ENCODE measurements at places on chromosomes 7 and 10. TPM values are rescaled to one million over a fixed set of nuclear protein-coding genes. Genes with fewer than 3 reads are reported as not detected.

Gene SFRP5
- total RNA-seq, result not detected

Gene FAM25G
- not detected for total RNA-seq

Gene ZPBP
- total RNA-seq, result not detected

Gene CCL24
- not detected for total RNA-seq

- no peaks in the 10 kb centered on the region for H3K27me3 ChIP-seq
- H3K4me3 ChIP-seq, result no peak overlapping the region
- H3K27ac ChIP-seq, result no peak overlapping the region
- H3K4me1 ChIP-seq, result no peaks in the 10 kb centered on the region
- H3K36me3 ChIP-seq, result no peaks in the 10 kb centered on the region
Observed at GRCh38 chr7:136912339-136912738, 43.9 kb downstream of the CHRM2 start.

DNA sequence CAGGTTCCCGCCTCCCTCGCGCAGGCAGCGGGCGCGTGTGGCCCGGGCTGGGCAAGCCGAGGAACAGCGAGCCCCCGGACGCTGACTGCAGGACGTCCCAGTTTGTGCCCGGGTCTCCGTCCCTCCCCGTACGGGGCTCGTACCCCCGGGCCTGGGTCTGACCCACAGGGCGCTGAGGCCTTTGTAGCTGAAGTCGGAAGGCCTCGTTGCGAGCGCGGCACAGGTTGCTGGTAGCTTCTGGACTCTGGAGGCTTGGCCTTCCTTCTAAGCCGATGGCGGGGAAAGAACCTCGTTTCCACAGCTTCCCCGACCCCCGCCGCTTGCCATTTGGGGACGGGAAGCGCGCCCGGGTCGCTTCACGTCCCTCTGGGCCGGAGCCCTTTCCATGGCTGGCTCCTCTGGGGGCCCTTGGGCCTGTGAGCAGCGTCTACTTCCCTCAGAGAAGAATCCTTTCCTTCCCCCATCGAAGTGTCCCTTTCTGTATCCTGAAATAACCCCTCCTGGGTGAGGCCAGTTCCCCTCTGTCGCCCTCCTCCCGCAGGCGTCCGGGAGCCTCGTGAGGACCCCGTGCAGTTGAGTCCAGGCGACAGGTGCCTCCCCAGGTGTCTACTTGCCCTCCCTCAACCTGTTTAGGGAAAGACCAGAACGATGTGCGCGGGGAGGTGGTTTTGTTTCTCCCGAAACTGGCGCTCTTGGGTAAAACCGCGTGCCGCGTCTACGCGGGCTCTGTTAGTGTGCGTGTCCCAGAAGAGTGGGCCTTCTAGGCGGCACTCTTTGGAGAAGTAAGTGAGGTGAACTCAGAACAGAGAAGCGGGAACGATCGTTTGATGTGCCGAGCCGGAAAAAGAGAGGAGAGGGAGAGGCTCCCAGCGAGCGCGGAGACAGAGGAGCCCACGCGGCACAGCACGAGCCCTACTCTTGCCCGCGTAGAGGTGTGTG is 9.3 kb downstream of the EVX1 start:
- peaks cover 71% of the 10 kb centered on the region for H3K27me3 ChIP-seq
- no peaks in the 10 kb centered on the region for H3K36me3 ChIP-seq
- no peak overlapping the region for H3K27ac ChIP-seq
- no peaks in the 10 kb centered on the region for H3K4me1 ChIP-seq
- DNase-seq, result no peak
- H3K4me3 ChIP-seq, result no peak overlapping the region

DNA sequence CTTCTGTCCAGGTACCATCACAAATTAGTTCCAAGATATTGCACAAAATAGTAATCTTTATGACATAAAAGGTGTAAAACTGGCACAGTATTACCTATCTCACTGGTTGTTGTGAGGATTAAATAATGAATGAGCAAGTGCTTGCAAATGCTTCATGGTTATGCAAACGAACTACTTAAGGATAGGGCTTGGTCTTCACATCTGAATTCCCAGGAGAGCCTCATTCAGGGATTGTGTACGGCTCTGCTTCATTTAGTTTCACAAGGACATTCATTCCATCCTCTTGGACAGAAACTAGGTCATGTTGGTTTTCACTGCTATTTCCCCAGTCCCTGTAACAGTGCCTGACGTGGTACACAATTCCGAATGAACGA is 12.1 kb downstream of the ABCA13 start:
- no peak overlapping the region for H3K4me3 ChIP-seq
- H3K4me1 ChIP-seq, result peaks cover 14% of the 10 kb centered on the region
- H3K27me3 ChIP-seq, result peaks cover 16% of the 10 kb centered on the region
- no peak overlapping the region for H3K27ac ChIP-seq
- no peaks in the 10 kb centered on the region for H3K36me3 ChIP-seq

GRCh38 chr10:43901302-43901701 is 252.6 kb upstream of the ZNF32 start:
- no peak overlapping the region for H3K4me3 ChIP-seq
- DNase-seq, result no peak
- H3K36me3 ChIP-seq, result no peaks in the 10 kb centered on the region
- H3K27me3 ChIP-seq, result peaks cover 6% of the 10 kb centered on the region
- no peaks in the 10 kb centered on the region for H3K4me1 ChIP-seq

- no peaks in the 10 kb centered on the region for H3K4me1 ChIP-seq
- no peak overlapping the region for H3K4me3 ChIP-seq
- no peaks in the 10 kb centered on the region for H3K27me3 ChIP-seq
- no peak for DNase-seq
Observed at GRCh38 chr10:71178880-71179279, 33.5 kb upstream of the UNC5B start.

DNA sequence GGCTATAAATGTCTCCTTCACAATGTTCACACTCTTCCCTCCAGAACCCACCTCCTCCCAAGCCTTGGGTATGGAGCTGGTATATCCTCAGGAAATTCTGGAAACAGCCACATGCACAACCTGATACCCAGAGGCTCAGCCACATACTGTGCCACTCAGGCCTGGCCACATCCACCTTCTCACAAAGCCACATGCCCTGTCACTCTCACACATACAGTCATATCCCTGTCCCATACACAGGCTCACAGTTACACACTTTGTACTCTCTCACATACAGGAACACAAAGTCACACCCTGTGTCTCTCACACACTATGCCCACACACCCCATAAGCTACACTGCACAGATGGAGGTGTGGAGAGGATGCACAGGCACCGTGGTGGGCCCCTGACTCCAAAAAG is 10.1 kb downstream of the KCNIP2 start:
- H3K36me3 ChIP-seq, result no peaks in the 10 kb centered on the region
- no peak for DNase-seq
- H3K27me3 ChIP-seq, result no peaks in the 10 kb centered on the region
- peak overlapping the region; percentile 63 for H3K27ac ChIP-seq
- H3K4me3 ChIP-seq, result peak overlapping the region; percentile 10
- H3K4me1 ChIP-seq, result peaks cover 54% of the 10 kb centered on the region

- peaks cover 4% of the 10 kb centered on the region for H3K4me1 ChIP-seq
- no peak overlapping the region for H3K27ac ChIP-seq
- H3K36me3 ChIP-seq, result no peaks in the 10 kb centered on the region
- DNase-seq, result no peak
- no peak overlapping the region for H3K4me3 ChIP-seq
Observed at GRCh38 chr7:74604326-74605020, 53.0 kb upstream of the GTF2I start.

DNA sequence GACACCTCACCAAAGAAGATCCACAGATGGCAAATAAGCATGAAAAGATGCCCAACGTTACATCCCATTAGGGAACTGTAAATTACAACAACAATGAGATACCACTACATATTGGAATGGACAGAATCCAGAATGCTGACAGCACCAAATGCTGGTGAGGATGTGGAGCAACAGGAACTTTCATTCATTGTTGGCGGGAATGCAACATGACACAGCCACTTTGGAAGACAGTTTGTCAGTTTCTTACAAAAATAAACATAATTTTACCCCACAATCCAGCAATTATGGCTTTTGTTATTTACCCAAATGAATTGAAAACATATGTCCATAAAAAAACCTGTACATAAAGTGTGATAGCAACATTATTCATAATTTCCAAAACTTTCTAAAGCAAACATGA is 176.8 kb downstream of the C7orf25 start:
- H3K4me1 ChIP-seq, result no peaks in the 10 kb centered on the region
- no peak for DNase-seq
- no peaks in the 10 kb centered on the region for H3K27me3 ChIP-seq
- no peaks in the 10 kb centered on the region for H3K36me3 ChIP-seq
- no peak overlapping the region for H3K4me3 ChIP-seq
- no peak overlapping the region for H3K27ac ChIP-seq

DNA sequence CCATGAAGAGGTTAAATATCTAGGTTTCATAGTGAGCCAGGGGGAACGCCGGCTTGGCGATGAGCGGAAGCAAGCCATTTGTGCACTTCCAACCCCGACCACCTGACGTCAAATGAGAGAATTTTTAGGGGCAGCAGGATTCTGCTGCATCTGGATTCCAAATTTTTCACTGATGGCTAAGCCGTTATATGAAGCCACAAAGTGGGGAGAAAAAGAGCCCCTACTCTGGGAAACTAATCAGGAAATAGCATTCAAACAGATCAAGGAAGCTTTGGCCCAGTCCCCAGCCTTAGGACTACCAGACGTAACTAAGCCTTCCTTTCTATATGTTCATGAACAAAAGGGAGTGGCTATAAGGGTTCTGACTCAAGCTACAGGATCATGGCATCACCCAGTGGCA is 12.9 kb upstream of the ADCK2 start:
- H3K4me3 ChIP-seq, result no peak overlapping the region
- peaks cover 16% of the 10 kb centered on the region for H3K4me1 ChIP-seq
- H3K36me3 ChIP-seq, result no peaks in the 10 kb centered on the region
- no peak for DNase-seq
- H3K27me3 ChIP-seq, result peaks cover 20% of the 10 kb centered on the region

DNA sequence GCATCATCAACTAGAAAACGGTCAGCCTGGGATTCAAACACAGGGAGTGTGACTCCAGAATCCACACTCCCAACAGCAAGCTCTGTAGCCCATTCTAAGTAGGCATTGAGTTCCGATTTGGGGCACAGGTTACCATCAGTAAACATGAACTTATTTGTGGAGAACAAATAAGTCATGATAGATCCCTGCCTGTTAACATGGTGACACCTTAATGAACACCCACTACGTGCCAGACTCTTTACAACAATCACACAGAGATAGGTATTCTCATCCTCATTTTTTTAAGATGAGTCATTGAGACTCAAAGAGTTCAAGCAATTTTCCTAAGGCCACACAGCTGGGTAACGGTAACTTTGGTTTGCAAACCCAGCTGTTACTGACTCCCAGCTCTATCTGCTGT is 91.5 kb downstream of the LYZL2 start:
- peaks cover 11% of the 10 kb centered on the region for H3K27me3 ChIP-seq
- DNase-seq, result no peak
- no peak overlapping the region for H3K27ac ChIP-seq
- no peak overlapping the region for H3K4me3 ChIP-seq

GRCh38 chr7:93029056-93029455 is 88.7 kb downstream of the SAMD9 start:
- no peak overlapping the region for H3K27ac ChIP-seq
- H3K4me3 ChIP-seq, result no peak overlapping the region

GRCh38 chr7:28065308-28065707 is 115.3 kb downstream of the JAZF1 start:
- no peaks in the 10 kb centered on the region for H3K36me3 ChIP-seq
- no peak overlapping the region for H3K27ac ChIP-seq
- DNase-seq, result no peak
- H3K4me3 ChIP-seq, result no peak overlapping the region
- H3K4me1 ChIP-seq, result no peaks in the 10 kb centered on the region

GRCh38 chr10:94038024-94038423 is 44.3 kb downstream of the PLCE1 start:
- H3K27me3 ChIP-seq, result no peaks in the 10 kb centered on the region
- H3K36me3 ChIP-seq, result no peaks in the 10 kb centered on the region
- no peak for DNase-seq
- H3K27ac ChIP-seq, result no peak overlapping the region

- no peak overlapping the region for H3K27ac ChIP-seq
- H3K4me3 ChIP-seq, result no peak overlapping the region
- DNase-seq, result no peak
- no peaks in the 10 kb centered on the region for H3K4me1 ChIP-seq
- H3K36me3 ChIP-seq, result no peaks in the 10 kb centered on the region
Observed at GRCh38 chr10:71402005-71402404, 5.3 kb downstream of the CDH23 start.

DNA sequence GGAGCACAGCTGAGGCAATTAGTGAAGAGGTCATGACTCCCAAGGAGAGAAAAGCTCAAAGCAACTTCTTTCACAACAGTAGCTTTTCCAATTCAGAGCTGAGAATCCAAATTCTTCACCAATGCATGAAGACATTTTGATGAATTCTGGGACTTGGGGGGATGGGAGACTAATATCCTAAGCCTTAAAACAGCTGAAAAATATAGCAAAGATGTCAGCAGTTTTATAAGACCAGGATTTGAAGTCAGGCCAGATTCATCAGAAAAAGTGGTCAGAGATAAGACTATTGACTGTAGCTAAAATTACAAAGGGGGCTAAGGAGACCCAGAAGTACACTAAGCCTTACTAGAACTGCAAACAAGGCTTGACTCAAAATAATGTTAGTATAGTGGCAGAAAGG is 51.6 kb downstream of the GPR141 start:
- H3K36me3 ChIP-seq, result no peaks in the 10 kb centered on the region
- no peak overlapping the region for H3K4me3 ChIP-seq
- peaks cover 11% of the 10 kb centered on the region for H3K27me3 ChIP-seq
- H3K27ac ChIP-seq, result no peak overlapping the region
- no peak for DNase-seq

DNA sequence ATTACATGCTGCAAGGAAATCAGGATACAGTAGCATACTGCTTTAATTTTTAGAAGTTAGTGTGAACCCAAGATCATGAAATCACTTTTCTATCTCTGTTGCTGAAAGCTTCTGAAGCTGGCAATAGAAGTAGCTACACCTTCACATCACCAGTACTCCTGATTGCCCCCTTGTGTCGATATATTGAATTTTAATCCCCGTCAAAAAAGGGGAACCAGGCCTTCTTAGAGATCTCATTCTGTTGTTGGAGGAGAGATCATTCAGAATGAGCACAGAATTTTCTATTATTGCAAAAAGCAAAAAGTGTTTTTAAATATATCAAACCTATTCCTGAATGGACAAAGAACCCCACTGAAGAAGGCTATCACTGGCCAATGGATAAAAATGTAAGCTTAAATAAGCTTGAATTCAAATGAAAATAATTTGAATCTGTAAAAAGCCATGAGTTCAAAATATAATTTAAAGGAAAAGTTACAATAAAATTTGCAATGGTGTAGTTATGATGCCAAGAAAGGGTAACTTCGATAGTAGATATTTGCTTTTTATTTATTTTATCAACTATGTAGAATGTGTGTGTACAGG is 39.7 kb upstream of the TEX47 start:
- H3K4me1 ChIP-seq, result no peaks in the 10 kb centered on the region
- no peak for DNase-seq
- no peak overlapping the region for H3K4me3 ChIP-seq

- no peaks in the 10 kb centered on the region for H3K27me3 ChIP-seq
- no peak for DNase-seq
- H3K36me3 ChIP-seq, result no peaks in the 10 kb centered on the region
- no peak overlapping the region for H3K27ac ChIP-seq
- no peak overlapping the region for H3K4me3 ChIP-seq
- peaks cover 2% of the 10 kb centered on the region for H3K4me1 ChIP-seq
Observed at GRCh38 chr7:84611391-84611790, 416.8 kb upstream of the SEMA3A start.

GRCh38 chr10:131670341-131670740 is 230.5 kb upstream of the PPP2R2D start:
- H3K27me3 ChIP-seq, result no peaks in the 10 kb centered on the region
- no peak overlapping the region for H3K27ac ChIP-seq
- H3K4me1 ChIP-seq, result no peaks in the 10 kb centered on the region
- H3K36me3 ChIP-seq, result no peaks in the 10 kb centered on the region
- H3K4me3 ChIP-seq, result no peak overlapping the region
- no peak for DNase-seq

GRCh38 chr10:29879862-29880261 is 179.5 kb downstream of the JCAD start:
- no peak overlapping the region for H3K4me3 ChIP-seq
- no peak overlapping the region for H3K27ac ChIP-seq
- H3K4me1 ChIP-seq, result no peaks in the 10 kb centered on the region
- peaks cover 11% of the 10 kb centered on the region for H3K27me3 ChIP-seq

All from activated T-helper 2 cell treated with anti-CD3 and anti-CD28 coated beads, Interferon-gamma antibody, Interleukin-2, Interleukin-4, amounts not matched to agents 10 μg/mL and 5 μg/mL and 100 μg/mL, durations not matched to agents 14 hours and 24 hours and 36 hours (primary cell).